ENCODE measurements at places on chromosomes 5 and 9.

DNA sequence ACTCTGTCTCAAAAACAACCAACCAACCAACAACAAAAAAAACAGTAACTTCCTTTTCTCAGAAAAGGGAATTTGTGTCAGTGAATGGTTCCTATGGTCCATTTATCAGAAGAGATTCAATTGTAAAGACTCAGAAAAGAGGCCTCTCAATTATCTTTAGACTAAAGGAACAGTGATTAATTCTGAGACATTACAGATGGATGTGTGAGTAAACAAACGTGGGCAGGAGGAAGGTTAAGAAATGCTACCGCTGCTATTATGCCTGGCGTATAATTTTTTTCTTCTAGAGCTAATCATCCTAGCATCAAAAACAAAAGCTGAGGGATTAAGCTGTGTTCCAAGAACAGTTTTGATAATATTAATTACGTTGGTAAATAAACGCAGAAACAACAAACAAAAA, 52.9 kb upstream of the JMY start:
- DNase-seq = no peak

- no peak for DNase-seq
Observed at GRCh38 chr5:132708645-132709044, 28.7 kb downstream of the KIF3A start.

DNA sequence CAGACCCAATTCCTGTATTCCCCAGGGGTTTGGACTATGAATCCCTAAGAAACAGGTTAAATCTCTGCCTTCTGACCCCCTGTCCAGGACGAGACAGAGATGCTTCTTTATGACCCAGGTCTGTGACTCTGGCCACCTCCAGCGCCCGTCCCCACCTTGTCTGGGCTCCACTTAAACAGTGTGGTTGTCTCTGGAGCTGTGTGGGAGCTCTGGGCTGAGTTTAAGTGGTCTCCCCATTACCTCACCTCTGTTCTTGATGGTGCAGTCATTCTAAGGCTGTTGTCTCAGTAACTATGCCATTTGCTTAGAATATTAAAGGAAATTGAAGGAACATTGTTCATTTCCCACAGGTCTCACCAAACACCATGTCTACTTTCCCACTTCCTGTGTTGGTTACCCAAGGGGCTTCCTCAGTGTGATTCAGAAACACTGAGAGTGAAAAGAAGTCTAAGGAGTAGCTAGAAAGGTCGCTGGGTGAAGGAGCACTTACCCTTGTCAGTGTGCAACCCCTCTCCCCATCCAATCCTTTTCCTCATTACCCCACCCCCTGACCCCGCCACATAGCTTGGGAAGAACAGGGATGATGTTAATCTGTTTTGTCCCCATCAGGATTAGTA, 127.8 kb upstream of the CKMT2 start:
- DNase-seq = no peak

DNA sequence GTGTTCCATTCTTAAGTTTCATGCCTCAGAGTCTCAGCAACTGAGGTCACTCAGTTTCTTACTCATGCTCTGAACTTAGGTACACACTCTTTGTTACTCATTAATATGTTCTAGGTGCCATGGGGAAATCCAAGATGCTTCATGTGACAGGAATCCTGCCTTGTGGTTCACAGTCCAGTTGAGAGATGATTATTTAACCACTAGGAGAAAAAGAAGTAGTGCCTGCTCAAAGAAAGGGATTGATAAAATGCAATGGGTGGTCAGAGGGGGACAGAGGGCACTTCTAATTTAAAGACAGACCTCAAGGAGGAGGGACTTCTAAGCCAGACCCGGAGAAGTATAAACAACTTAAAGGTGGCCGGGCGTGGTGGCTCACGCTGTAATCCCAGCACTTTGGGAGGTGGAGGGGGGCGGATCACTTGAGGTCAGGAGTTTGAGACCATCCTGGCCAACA, 69.0 kb downstream of the UGCG start:
- DNase-seq = peak; percentile 94

DNA sequence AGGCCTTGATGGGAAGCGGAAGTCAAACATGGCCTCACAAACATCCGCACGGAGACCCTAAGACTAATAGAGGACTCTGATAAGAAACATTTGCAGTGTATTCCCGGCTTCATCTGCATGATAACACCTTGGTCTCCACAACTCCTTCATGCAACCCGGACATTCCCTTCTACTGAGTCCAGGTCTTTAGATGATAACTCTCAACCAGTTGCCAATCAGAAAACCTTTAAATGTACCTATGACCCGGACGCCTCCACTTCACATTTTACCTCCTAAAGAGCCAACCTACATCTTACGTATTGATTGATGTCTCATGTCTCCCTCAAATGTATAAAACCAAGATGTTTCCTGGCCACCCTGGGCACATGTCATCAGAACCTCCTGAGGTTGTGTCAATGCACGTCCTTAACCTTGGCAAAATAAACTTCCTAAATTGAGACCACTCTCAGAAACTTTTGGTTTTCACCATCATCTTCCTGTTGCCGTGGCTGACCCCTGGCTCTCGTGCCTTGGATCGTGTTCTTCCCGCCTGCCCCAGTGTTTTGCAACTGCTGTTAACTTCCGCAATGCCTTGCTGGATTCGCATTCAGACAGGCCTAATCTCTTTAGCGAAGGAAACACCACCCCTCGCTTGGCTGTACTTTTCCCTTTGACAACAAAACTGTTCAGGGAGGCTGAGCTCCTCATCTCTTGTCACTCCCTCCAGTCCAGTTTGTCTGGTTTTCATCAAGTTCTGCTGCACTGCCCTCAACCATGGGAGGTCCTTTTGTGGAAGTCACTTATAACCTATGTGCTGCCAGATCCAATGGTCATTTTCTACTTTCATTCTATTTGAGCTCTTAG, 1.1 kb upstream of the DAP start:
- DNase-seq = no peak

DNA sequence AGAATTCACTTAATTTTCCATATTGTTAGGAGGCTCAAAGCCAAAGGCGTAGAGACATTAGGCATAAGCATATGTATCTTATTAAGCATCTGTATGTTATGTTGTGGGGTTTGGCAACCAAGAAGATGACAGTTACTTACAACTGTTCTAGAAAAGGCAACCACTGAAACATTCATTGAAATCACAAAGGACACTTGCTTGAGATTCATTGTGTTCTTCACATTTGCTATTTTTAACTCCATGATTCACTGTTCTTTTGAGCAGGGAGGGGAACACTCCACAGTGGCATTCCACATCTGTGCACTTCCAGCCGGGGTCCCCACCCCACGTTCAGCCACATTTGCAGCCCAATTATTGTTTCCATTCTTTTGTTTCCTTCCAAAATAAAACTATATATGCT, 107.1 kb downstream of the PALM2AKAP2 start:
- peak; percentile 86 for DNase-seq

DNA sequence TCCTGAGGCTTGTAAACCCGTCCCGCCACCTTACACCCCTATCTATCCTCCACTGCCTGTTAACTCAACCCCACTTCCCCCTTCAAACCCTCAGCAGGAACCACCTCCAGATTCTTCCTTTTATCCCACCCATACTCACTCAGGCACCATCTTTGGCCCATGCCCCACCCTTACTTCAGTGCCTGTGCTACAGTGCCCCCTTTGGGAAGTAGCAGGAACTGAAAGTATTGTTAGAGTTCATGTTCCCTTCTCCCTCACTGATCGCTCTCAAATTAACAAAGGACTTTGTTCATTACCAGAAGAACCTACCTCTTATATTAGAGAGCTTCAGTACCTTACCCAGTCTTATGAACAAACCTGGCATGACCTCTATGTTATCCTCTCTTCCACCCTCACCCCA, 92.2 kb upstream of the MOCS2 start:
- DNase-seq = no peak

- peak; percentile 88 for DNase-seq
Observed at GRCh38 chr5:140324617-140325241, 21.7 kb downstream of the HBEGF start.

DNA sequence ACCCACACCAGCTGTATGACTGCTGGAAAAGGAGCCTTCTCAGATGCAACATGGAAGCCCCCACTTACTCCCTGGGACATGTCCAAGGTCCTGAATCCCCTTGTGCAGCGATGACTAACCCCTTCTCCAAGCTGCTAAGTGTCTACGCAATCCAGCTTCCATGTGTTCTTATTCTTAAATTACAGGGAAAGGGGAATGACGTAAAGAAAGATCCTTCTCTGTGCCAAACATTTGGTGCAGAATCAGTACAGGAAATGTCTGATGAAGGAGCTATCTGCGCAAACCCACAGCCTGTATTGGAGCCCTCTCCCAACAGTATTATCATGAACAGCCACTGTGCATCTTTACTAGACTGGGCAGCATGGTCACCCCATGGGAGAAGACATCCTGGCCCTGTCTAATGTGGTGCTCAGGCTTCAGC, 183.2 kb downstream of the FRMD3 start:
- DNase-seq = peak; percentile 79

GRCh38 chr5:177361418-177362291, 3.9 kb downstream of the RGS14 start:
- no peak for DNase-seq

- no peak for DNase-seq
Observed at GRCh38 chr9:72726947-72727346, 205.5 kb downstream of the TMC1 start.

GRCh38 chr9:131420980-131421624, 27.2 kb downstream of the PRRC2B start:
- peak; percentile 30 for DNase-seq

- no peak for DNase-seq
Observed at GRCh38 chr9:127979333-127980059, 1.3 kb downstream of the EEIG1 start.

- DNase-seq = no peak
Observed at GRCh38 chr5:31173614-31174013, 19.9 kb upstream of the CDH6 start.

DNA sequence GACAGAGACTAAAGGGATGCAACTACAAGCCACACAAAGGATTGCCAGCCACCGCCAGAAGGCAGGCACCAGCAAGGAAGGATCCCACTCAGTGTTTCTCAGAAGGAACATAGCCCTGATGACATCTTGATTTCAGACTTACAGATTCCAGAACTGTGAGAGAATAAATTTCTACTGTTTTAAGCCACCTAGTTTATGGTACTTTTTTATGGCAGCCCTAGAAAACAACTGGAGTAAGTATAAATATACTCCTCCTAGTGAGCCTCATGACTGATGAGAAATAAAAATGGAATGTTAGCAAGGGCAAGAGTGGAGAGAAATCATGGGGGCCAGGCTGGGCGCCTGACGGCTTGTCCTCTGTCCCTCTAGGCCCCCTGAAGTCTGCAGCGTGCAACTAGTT, 307.3 kb downstream of the PIK3R1 start:
- DNase-seq = peak; percentile 42

DNA sequence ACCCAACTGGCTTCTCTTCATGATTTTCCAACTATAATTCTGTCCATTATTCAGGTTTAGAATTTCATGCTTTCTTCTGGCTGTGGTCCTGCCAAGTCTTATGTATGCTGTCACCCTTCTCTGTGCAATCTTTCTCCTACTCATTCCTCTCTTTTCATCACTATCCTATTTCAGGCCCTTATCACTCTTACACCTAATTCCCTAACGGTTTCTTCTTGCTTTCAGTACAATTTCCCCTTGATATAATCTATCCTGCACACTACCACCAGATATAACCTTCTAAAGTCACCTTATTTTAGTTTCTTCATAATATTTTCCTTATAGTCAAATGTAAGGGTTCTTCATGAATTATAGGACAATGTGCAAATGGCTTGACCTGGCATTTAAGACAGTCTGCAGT, 436.2 kb downstream of the RAB3C start:
- no peak for DNase-seq

- DNase-seq = peak; percentile 38
Observed at GRCh38 chr9:115444959-115445358, 327.0 kb upstream of the TNC start.

GRCh38 chr5:153491856-153492255, 1.4 kb downstream of the GRIA1 start:
- no peak for DNase-seq

GRCh38 chr9:127360829-127361228, 36.1 kb upstream of the SLC2A8 start:
- peak; percentile 10 for DNase-seq

- no peak for DNase-seq
Observed at GRCh38 chr9:135296735-135297455, 182.7 kb upstream of the PPP1R26 start.

DNA sequence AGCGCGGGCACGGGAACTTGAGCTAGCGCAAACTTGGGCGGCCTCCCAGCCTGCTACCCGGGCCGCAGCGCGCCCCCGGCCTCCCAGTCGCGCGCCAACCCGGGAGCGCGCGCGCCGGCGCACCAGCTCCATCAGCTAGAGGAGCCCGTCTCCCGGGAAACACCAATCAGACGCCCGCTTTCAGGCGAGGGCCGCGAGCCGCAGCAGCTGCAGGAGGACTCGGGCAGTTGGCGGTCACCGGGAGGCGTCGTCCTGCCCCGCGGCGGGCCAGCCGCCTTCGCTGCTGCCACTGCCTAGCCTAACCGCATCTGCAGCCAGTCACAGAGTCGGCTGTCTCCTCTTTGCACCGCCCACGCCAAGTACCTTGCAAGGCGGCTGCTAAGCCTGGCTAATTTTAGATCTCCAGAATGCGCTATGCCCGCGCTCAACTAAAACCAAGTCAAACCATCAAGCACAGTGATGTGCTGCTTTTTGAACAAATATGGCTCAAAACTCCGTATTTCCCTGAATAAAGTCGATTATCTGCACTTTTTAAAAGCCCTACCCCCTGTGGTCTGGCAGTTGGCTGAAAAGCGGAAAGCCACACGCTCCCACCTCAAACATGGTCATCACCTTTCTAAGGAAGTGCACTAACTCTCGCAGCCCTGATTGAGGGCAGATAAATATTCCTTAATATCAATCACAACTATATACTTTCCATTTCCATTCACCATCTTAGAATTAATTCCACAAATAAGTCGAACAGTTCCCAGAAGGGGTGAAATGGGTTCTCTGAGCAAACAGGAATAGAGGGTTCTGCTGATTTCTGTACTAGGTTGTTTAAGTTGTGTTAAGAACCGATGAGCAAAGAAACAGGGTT, 221.8 kb downstream of the MEF2C start:
- peak; percentile 71 for DNase-seq

DNA sequence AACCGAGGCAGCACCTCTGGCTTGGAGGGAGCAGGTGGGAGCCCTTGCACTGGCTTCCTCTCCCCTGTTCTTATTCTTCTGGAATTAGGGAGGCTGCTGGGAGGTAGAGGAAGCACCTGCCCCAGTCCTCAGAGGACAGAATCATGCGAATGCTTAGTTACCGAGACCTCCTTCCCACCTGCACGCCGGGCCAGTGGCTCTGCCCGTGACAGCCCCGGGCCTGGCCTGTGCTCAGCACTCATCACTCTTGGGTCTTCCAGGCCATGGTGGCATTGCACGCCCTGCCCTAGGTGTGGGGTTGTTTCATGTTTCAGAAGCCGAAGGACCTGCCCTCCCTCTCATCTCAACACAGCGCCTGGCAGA, 45.3 kb upstream of the NKD2 start:
- DNase-seq = no peak

GRCh38 chr5:145587710-145588109, 247.4 kb downstream of the PRELID2 start:
- peak; percentile 90 for DNase-seq

Data from fibroblast of skin of abdomen (primary cell).